ENCODE measurements at places on chromosomes 3 and 15. TPM values are rescaled to one million over a fixed set of nuclear protein-coding genes. Genes with fewer than 3 reads are reported as not detected.
A peak's percentile ranks its signal among the peaks of the same experiment; 100 is the strongest.

DNA sequence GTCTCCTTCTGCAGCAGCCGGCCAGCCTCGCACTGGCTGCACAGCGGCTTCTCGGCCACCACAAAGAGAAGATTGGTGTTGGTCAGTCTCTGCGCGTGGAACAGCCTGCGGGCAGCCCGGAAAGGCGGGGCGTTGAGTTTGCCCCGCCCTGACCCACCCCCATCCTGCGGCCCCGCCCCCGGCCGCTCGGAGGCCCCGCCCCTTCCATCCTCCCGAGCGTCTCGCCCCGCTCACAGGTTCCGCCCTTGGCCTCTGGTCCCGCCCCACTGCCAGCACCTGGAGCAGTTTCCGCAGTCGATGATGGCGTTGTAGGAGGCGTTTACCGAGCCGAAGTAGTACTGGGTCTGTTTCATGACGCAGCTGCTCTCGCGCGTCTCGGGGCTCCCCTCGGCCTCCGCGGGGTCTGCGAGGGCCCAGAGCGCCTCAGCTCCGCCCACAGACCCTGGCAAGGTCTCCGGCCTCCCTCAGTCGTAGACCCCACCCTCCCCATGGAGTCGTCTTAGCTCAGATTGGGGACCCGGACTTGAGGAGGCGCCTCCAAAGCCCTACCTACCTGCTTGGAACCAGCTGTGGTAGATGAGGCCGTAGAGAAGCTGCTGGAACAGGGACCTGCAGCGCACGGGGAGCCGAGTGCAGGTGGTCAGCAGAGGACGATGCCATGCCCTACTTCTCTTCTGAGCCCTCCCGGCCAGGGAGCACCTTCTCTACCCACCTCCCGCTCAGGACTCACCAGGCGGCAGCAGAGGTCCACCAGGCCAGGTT lies 5.9 kb upstream of the TMEM115 start:
- peak; percentile 93 for DNase-seq
- H3K27ac ChIP-seq: peak overlapping the region; percentile 86
- H3K4me1 ChIP-seq: peaks cover 5% of the 10 kb centered on the region

Gene RBP2
- total RNA-seq: not detected

Gene MYO5C
- 1.9 TPM for total RNA-seq

- DNase-seq: no peak
- H3K27ac ChIP-seq: no peak overlapping the region
- H3K27me3 ChIP-seq: peaks cover 12% of the 10 kb centered on the region
- H3K4me1 ChIP-seq: no peaks in the 10 kb centered on the region
- H3K4me3 ChIP-seq: no peak overlapping the region
These were observed 230.6 kb downstream of the THRB start for GRCh38 chr3:24264011-24264410.

DNA sequence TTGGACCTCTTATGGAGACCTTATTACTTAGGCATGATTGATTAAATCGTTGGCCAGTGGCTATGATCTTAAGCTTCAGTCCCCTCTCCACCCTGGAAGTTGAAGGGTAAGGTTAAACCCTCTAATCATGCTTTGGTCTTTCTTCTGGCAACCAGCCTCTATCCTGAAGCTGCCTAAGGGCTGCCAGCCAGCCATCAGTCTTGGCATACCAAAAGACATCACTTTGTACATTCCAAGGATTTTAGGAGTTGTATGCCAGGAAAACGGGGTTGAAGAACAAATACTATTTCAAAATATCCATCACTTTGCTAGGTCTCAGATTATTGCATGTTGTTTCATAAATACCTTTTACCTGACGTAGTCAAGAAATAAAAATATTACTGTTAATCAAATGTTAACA lies 28.9 kb downstream of the UBE2E2 start:
- no peak overlapping the region for H3K4me3 ChIP-seq
- H3K27me3 ChIP-seq: no peaks in the 10 kb centered on the region
- no peak overlapping the region for H3K27ac ChIP-seq
- H3K4me1 ChIP-seq: peaks cover 5% of the 10 kb centered on the region
- peaks cover 3% of the 10 kb centered on the region for H3K36me3 ChIP-seq

DNA sequence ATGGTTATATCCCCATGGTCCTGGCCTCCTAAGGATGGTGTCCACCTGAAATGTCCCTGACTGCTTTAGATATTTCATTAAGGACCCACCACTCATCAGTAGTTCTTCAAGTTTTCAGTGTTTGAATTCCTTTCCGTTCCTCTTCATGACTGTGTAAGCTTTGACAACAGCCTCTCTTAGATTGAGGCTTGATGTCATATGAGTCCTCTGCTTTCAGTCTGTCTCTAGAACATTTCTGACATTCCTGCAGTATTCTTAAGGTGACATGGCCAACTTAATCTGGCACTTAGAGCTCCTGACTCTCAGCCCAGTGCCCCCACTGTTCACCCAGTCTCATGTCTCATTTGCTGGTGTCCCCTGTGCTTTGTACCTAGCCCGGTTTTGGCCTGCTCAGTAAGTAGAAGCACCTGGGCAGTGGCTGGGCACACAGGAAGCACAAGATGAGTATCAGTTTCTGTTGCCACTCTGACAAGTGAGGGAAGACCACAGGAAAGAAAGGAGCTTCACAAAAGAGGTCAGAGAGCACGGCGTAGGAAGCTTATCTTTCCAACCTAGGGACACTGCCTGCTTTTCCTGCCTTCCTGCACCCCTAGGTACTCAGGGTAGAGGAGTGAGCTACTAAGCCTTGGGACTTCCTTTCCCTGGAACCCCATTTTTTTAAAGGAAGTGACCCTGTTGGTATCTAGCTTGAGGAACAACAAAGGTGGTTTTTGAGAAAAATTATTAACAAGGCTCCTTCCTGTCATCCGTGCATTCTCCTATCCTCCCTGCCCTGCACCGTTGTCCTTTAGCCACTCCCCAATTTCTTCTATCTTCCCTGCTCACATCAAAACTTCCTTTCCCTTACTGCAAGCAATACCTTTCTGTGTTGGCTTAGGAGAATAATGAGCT lies 103.1 kb downstream of the KLHL25 start:
- H3K4me1 ChIP-seq: peaks cover 61% of the 10 kb centered on the region
- H3K27ac ChIP-seq: peak overlapping the region; percentile 99
- H3K27me3 ChIP-seq: no peaks in the 10 kb centered on the region
- H3K4me3 ChIP-seq: peak overlapping the region; percentile 97

Gene RLBP1
- total RNA-seq: not detected

Gene RBMS3
- total RNA-seq: 0.74 TPM

Gene MCF2L2
- total RNA-seq: 6.5 TPM

GRCh38 chr3:53089511-53089910 lies 40.7 kb downstream of the RFT1 start:
- no peaks in the 10 kb centered on the region for H3K27me3 ChIP-seq
- peaks cover 2% of the 10 kb centered on the region for H3K4me1 ChIP-seq
- no peak overlapping the region for H3K4me3 ChIP-seq
- no peak overlapping the region for H3K27ac ChIP-seq
- peaks cover 5% of the 10 kb centered on the region for H3K36me3 ChIP-seq

GRCh38 chr3:135802171-135802570 lies 163.4 kb upstream of the PPP2R3A start:
- no peaks in the 10 kb centered on the region for H3K27me3 ChIP-seq
- H3K4me1 ChIP-seq: no peaks in the 10 kb centered on the region
- no peak for DNase-seq
- H3K27ac ChIP-seq: no peak overlapping the region

GRCh38 chr15:25087137-25087536 lies 132.3 kb downstream of the SNRPN start:
- H3K36me3 ChIP-seq: peaks cover 90% of the 10 kb centered on the region
- no peak overlapping the region for H3K27ac ChIP-seq
- H3K4me3 ChIP-seq: no peak overlapping the region
- no peak for DNase-seq
- no peaks in the 10 kb centered on the region for H3K27me3 ChIP-seq
- H3K4me1 ChIP-seq: no peaks in the 10 kb centered on the region

- no peaks in the 10 kb centered on the region for H3K4me1 ChIP-seq
- H3K27me3 ChIP-seq: no peaks in the 10 kb centered on the region
- no peaks in the 10 kb centered on the region for H3K36me3 ChIP-seq
- no peak for DNase-seq
- no peak overlapping the region for H3K27ac ChIP-seq
These were observed 942.0 kb downstream of the ROBO1 start for GRCh38 chr3:78825858-78826215.

DNA sequence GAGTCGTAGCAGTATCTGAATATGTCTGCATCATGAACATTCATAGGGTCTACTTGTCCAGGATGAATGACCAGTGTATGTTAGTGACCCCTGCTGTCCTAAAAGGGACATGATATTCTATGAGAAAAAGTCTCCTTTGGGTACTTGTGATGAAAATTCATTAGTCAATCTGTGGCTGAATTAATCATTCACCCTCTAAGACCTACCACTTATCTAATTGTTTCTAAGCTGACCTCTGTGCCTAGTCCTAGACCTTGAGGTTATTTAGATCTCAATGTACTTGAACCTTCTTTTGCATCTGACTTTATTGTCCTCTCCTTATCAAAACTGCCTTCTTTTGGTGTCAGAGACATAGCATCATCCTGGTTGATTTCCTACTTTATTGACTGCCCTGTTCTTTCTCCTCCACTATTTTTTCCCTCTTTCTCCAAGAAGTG lies 799.3 kb downstream of the DIPK2A start:
- no peak for DNase-seq
- H3K4me3 ChIP-seq: no peak overlapping the region
- no peaks in the 10 kb centered on the region for H3K36me3 ChIP-seq
- no peaks in the 10 kb centered on the region for H3K27me3 ChIP-seq

Gene GASK1A
- not detected for total RNA-seq
